ENCODE measurements at places on chromosomes 4 and X.

- no peak for DNase-seq
Measured at GRCh38 chr4:30815685-30816084, 95.5 kb downstream of the PCDH7 start.

GRCh38 chrX:18753631-18754030, 46.2 kb downstream of the PPEF1 start:
- no peak for DNase-seq

DNA sequence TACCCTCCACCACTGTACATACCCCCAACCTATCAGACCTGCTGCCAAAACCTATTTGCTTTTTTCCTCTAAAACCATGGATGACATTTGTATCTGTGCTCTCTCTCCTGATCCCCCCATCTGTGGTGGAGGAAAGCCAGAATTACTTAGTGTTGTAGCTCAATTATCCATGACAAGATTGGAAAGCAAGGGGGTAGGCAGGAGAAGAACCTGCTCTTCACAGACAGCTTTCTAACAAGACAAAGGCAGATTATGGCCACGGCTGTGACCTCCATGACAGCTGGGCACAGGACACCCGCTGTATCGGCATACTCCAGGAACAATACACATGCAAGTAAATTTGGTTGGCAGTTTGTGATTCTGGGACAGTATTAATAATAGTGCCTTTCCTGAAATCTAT, 186.7 kb downstream of the ENOX2 start:
- no peak for DNase-seq

- DNase-seq, result no peak
Measured at GRCh38 chr4:3201718-3202702, 46.9 kb upstream of the MSANTD1 start.

GRCh38 chrX:72495046-72495445, 77.6 kb downstream of the HDAC8 start:
- DNase-seq, result no peak
